HCT116 (cell line): ENCODE measurements at places on chromosomes 1 and 21. TPM values are rescaled to one million over a fixed set of nuclear protein-coding genes. Genes with fewer than 3 reads are reported as not detected.

DNA sequence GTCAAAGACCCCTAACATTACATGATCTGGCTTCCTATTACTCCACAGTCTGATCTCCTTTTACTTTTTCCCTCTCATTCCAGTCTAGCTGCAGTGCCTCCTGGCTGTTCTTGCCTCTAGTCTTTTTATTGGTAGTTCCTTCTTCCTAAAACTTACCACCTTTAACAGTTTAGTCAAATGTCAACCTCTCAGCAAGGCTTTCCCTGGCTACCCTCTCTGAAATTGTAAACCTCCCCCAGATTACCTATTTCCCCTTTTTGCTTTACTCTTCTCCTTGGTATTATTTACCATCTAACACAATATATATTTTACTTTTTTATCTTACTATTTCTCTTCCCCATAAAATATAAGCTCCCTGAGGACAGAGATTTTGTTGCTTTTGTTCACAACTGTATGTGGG lies 129.6 kb downstream of the CLEC20A start:
- H3K27ac ChIP-seq = no peak overlapping the region
- H3K4me1 ChIP-seq = no peaks in the 10 kb centered on the region
- DNase-seq = no peak
- no peaks in the 10 kb centered on the region for H3K27me3 ChIP-seq

- H3K4me3 ChIP-seq = no peak overlapping the region
- DNase-seq = no peak
- H3K27me3 ChIP-seq = peaks cover 17% of the 10 kb centered on the region; the same call in 1 of the 2 replicates
- H3K36me3 ChIP-seq = no peaks in the 10 kb centered on the region
- H3K27ac ChIP-seq = no peak overlapping the region; the same call in 1 of the 2 replicates
Measured at GRCh38 chr1:30822966-30823581, 65.5 kb upstream of the LAPTM5 start.

- H3K4me3 ChIP-seq = no peak overlapping the region
- no peaks in the 10 kb centered on the region for H3K27me3 ChIP-seq
- no peak overlapping the region for H3K27ac ChIP-seq
- no peak for DNase-seq
- H3K4me1 ChIP-seq = no peaks in the 10 kb centered on the region
Measured at GRCh38 chr1:216690603-216691002, 32.6 kb downstream of the ESRRG start.

DNA sequence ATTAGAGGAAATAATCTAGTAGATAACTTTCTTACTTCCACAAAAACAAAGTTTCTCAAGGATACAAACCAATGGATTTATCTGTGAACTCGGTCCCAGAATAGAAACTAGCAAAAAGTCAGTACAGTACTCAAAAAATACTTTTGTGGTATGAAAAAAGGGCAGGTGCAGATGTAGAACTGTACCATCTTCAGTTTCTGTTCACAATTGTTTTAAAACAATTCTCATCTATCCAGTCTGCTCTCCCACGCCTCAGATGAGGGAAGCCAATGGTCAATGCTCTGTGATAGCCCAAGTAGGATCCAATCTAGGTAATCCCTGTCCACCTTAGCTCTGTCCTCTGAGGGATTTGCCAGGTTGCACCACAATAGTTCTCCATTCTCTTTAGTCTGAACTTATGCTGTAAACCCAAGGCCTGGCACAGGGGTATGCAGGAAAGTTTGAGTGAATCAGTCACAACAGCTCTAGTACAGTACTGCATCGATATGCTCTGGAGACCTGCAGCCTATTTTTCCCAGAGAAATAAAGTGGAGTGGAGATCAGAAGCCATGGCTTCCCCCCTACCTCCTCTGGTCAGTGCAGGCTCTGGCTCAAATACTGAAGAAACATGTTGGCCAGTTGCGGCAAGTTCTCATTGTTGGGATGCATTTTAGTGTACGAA lies 1.4 kb downstream of the KTI12 start:
- peak overlapping the region; percentile 87 for H3K4me3 ChIP-seq
- no peak overlapping the region for H3K27ac ChIP-seq
- no peak for DNase-seq

DNA sequence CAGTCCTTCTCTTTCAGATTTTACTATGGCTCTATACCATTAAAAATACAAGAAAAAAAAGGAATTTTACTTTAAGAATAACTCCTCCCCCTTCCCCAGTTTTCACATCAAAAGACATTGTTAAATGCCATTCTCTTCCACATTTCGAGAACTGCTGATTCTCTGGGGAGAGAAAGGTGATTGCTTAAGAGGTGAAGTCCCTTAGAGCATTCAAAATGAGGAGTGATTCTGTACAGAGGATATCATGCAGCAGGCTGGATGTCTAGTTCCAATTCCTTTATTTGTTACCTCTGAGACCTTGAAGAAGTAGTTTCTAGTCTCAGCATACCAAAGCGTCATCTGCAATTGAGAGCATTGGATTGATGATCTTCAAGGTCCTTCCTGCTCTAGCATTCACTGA lies 46.9 kb downstream of the FMO3 start:
- H3K27ac ChIP-seq = no peak overlapping the region
- 0 out of 2 replicates have a peak, but pooled peaks cover 8% of the 10 kb centered on the region for H3K27me3 ChIP-seq
- H3K4me3 ChIP-seq = no peak overlapping the region
- H3K4me1 ChIP-seq = no peaks in the 10 kb centered on the region

The KRTAP13-2 gene
- total RNA-seq = not detected
